ENCODE measurements at places on chromosomes 5 and 9.

DNA sequence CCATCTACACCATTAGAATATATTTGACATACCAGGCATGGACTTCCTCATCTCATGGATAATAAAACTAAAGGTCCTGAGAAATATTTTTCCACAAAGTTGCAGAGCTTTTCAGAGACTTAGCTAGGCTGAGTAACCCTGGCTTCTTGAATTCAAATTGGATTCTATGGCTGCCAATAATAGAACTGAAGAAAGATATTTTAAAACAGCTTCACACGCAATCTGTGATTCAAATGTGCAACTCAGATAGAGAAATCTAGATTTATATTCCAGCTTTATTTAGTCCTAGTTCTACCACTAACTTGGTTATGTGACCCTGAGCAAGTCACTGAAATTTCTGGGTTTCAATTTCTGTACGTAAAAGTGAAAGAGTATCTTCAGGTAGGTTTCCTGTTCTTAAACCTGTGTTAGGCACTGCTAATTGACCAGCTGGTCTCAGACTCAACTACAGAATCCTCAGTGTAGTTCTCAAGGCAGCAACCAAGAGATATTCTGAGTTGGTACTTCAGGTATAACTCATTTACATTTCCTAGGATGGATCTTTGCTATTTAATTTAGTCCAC lies 235.3 kb downstream of the GABRB2 start:
- no peak for DNase-seq

DNA sequence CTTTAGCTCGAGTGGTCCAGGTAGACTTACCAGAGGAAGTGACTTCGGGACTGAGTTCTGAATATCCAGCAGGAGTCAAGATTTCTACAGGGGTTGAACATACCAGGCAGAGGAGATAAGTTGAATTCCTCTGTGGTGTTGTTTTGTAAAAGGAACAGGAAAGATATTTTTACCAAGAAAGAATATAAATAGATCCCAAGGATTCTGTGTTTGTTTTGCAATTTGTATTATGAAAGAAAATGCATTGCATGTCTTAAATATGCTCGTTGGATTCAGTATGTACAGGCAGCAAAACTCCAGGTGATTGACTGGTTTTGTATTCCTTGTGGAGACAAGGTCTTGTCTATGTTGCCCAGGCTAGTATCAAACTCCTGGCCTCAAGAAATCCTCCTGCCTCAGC lies 197.8 kb downstream of the FRMD3 start:
- no peak for DNase-seq

- DNase-seq, result no peak
Measured at GRCh38 chr5:158569534-158569933, 530.2 kb downstream of the EBF1 start.

- DNase-seq, result no peak
Measured at GRCh38 chr9:23669776-23670175, 156.3 kb downstream of the ELAVL2 start.

GRCh38 chr5:12013351-12013750 lies 109.1 kb upstream of the CTNND2 start:
- no peak for DNase-seq

DNA sequence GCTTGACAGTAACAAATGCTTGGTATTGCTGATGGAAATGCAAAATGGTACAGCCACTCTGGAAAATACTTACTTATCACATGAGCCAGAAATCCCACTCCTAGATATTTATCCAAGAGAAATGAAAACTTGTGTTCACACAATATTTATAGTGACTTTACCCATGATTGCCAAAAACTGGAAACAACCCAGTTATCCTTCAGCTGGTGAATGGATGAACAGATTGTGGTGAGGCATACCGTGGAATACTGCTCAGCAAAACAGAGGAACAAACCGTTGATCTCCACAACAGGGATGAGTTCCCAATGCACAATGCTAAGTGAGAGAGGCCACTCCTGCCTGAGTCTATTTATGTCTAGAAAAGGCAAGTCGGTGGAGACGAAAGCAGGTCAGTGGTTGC lies 40.5 kb upstream of the LRRC14B start:
- no peak for DNase-seq

- no peak for DNase-seq
Measured at GRCh38 chr5:151238303-151238741, 14.4 kb upstream of the CCDC69 start.

GRCh38 chr5:171700318-171700912 lies 85.2 kb upstream of the SMIM23 start:
- DNase-seq, result no peak

GRCh38 chr5:129836321-129836720 lies 67.9 kb upstream of the CHSY3 start:
- no peak for DNase-seq

DNA sequence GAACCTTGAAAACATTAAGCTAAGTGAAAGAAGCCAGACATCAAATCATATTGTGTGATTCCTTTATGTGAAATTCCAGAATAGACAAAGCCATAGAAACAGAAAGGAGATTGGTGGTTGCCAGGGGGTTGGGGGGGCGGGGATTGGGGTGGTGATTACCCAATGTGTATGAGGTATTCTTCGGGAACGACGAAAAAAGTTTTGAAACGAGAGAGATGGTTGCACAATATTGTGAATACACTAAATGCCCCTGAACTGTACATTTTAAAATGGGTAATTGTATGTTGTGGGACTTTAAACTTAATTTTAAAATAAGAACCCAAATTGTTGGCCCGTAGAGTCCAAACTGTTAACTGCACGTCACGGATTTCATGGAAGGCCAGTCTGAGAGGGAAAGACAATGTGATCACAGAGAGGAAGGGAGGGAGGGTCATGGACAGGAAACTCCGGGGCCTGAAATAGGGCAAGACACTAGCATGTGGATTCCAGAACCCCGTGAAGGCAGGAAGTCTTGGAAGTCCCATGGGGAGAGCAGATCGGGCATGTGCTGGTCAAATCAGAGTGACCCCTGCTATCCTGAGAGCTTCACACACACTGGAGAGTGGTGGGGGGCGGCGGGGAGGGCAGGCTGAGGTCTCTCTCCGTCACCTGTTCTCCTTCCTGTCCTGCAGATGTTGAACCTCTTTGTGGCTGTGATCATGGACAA lies 218.4 kb downstream of the CACNA1B start:
- DNase-seq, result no peak

- no peak for DNase-seq
Measured at GRCh38 chr9:104927216-104927911, 591 bp downstream of the ABCA1 start.

GRCh38 chr5:99068944-99069650 lies 140.3 kb upstream of the CHD1 start:
- no peak for DNase-seq

DNA sequence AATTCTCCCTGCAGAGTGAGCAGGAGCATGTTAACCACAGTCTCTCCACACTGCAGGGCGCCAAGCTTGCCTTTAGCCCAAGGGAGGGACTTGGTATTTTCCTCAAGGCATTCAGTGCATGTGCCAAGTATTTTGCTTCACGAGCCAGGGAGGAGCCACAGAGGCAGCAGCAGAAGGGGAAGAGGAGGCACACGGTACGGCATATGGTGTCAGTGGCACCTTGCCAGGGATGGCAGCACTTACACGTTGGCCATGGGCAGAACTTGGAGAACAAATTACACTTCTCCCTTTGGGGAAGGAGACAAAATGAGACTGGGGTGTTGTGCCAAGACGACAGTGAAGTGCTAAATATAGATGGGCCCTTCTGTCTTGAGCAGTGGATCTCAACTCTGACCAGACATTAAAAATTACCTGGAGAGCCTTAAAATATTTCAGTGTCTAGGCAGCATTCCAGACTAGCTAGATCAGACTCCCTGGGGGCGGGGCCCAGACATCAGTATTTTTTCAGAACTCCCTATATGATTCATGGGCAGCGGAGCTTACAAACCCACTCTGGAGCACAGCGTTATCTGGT lies 155.8 kb downstream of the DRD1 start:
- no peak for DNase-seq

GRCh38 chr5:112388074-112388473 lies 31.0 kb downstream of the EPB41L4A start:
- no peak for DNase-seq

- DNase-seq, result no peak
Measured at GRCh38 chr9:38125889-38126288, 56.9 kb upstream of the SHB start.

DNA sequence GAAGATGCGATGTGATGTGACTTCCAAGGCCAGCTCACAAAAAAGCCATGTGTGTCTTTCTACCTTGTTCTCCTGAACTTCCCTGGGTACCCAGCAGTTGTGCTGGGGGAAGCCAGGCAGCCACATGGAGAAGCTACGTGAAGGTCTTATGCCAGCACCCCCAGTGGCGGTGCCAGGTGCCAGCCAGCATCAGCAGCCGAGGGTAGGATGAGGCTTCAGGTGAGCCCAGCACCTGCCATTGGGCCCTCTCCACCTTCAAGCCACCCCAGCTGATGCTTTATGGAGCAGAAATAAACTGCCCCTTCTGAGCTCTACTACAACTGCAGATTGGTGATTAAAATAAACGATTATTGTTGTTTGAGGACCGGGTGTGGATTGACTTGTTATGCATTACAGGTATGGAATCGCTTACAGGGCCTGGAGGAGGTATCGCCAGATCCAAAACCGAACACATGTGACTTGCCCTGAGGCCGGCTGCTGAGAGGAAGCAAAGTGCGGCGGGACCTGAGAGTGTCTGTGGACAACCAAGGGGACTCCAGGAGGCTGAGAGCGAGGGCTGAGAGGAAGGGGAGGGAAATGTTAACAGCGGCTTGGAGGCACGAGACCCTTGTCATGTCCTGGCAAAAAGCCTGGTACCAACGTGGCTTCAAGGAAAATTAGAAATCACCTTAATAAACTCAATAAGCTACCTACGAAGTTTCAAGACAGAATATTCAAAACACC lies 36.0 kb upstream of the OLFM1 start:
- no peak for DNase-seq

DNA sequence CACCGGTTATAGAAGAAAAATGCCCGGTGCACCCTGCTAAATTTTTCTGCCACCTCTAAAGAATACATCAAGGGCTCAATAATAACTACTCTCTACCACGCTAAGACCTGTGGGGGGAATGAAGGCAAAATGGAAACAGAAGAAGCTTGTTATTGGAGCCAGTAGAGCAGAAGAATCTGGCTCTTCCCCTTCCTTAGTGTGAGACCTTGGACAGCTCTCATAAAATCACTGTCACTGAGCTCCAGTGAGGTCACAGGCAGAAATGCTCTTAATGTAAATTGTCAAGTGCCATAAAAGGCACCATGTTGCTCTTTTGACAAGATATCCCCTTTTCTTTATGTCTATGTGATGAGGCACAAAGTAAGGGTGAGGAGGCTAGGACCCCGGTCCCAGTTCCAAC lies 74.4 kb downstream of the ASTN2 start:
- no peak for DNase-seq

- DNase-seq, result no peak
Measured at GRCh38 chr9:134293611-134294152, 32.6 kb upstream of the RXRA start.

DNA sequence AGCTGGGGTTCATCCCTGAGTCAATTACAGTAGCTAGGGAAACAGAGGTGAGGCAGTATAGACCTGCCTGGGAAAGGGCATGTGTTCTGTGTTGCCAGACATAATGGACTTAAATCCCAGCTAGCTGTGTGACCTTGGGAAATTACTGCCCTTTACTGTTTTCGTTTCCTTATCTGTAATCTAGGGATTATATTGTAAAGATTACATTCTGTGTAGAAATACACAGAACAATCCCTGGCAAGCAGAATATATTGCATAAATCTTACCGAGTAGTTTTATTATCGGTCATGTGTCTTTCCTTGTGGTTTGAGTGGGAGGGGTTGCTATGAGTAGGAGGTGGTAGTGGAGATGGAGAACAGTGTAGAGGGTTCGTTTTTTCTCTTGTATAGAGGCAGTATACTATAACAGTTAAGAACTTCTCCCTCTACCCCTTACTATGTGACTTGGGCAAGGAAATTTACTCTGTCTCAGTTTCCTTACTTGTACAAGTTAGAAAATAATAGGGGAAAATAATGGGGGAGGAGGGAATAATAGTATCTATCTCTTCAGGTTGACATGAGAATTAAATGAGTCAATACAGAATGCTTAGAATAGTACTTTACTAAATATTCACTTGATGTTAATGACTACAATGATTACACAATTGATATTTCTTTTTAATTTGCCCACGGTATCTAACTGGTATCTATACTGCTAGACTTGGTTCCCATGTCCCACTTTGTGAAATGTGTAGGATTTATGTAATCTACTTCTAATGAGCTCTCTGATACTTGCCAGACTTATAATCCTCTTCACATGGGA lies 7.1 kb upstream of the DMXL1 start:
- DNase-seq, result no peak

- DNase-seq, result no peak
Measured at GRCh38 chr9:101485924-101486692, 47.5 kb upstream of the RNF20 start.

DNA sequence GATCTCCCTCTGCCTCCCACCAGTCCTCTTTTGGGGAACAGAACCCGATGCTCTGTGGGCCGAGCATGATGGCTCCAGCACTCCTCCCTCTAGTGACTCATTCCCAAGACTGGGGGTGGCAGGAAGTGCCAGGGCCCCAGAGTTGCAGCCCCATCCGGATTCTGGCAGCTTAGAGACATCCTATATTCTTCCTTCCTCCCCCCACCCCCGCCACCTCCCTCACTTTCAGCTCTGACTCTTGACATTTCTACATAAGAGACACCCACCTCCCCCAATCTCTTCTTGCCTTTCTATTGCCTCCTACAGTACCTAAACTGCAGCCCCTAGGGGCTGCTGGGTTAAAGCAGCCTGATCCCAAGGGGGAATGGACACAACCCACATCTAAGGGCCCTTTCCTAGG lies 47.1 kb upstream of the MATR3 start:
- DNase-seq, result no peak

DNA sequence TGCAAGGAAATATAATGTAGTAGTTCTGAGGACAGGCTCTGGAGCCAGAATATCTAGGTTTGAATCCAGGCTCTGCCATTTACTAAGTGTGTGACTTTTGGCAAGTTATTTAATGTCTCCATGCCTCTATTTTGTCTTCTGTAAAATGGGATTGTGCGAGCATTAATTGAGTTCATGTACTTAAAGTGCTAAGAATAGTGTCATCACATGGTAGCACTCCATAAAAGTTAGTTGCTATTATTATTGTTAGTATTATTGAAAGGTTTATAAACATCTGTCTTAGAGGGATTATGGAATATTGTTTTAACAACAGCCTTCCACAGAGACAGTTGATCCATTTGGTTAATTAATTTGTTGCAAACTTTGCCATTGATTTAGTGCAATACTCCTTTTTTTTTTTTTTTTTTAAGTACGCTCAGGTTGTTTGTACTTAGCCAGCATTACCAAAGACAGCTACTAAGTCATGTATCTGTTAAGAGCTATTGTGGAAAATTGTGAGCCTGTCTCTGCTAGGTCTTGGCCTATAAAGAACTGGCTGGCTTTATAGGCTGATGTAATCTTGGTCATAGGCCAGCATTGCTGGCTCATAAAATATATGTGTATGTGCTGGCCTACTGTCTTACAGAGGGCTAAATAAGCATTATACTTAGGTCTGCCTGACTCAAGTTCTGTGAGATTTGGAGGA lies 174.7 kb downstream of the WDR70 start:
- DNase-seq, result no peak

GRCh38 chr5:59749782-59750520 lies 143.6 kb downstream of the PDE4D start:
- no peak for DNase-seq

GRCh38 chr5:142722896-142723295 lies 37.0 kb upstream of the FGF1 start:
- no peak for DNase-seq

GRCh38 chr9:109011231-109011671 lies 2.0 kb downstream of the CTNNAL1 start:
- no peak for DNase-seq

All from T-helper 2 cell (primary cell).